CD4-positive, alpha-beta T cell treated with Interleukin-1 beta for 1 hour (primary cell): ENCODE measurements at places on chromosomes 12 and 14.

GRCh38 chr12:21918456-21918855, 22.8 kb downstream of the ABCC9 start:
- DNase-seq, result no peak

- DNase-seq, result no peak
Measured at GRCh38 chr12:121345151-121345815, 6.9 kb downstream of the ANAPC5 start.

GRCh38 chr12:116432314-116432750, 126.8 kb upstream of the MAP1LC3B2 start:
- no peak for DNase-seq

DNA sequence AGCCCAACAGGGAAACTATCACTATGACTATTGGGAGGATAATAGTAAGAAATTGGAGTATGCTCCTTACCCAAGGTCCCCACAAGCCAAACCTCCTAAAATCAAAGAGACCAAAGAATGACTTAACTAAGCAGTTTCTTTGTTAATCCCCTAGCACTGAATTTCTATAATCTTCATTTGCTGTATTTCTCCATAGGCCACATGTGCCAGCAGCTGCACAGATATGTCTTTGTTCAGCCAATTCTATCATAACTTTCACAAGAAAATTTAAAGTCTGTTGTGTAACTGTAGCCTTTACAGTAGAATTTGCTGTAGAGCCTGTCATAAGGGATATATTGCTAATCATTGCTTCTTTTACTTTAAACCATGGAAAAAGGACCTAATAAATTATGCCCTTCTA, 104.0 kb downstream of the RIN3 start:
- DNase-seq, result no peak

DNA sequence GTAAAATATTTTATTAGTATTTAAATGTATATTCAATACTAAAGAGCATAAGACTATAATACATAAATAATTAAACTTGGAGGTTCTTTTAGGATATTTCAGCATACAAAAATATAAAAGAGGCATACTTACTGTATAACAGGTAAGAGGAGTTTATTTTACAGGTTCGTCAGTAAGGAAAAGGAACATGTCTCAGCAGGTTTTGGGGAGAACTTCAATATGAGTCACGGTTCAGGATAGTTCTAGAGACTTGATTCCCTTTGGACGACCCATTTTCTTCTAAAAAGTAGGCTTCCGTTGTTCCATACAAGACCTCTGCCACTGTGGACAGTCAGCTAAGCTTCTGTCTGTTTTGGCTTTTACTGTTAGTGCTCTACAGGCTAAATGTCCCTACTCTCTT, 181.1 kb downstream of the ALX1 start:
- no peak for DNase-seq

DNA sequence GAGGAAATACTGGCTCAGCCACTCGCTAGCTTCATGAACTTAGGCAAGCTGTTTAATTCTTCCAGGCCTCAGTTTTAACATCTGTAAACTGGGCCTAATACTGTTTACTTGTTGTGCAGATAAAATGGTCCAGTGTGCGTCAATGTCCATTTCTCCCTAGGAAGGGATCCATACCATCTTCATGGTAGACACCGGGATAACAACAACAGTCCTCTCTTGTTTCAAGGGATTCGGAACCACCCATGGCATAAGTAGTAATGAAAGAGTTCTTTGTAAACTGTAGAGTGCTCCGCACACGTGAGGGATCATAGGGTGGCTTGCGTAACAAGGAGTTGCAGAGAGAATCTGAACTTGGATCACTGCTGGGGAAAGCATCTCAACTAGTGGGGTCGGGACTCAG, 17.3 kb upstream of the CHGA start:
- DNase-seq, result no peak
